Stimulated activated CD4-positive, alpha-beta T cell treated with anti-CD3 and anti-CD28 coated beads, Interleukin-2, amount 100 ng/mL, for 48 hours (primary cell): ENCODE measurements at places on chromosomes 12 and 14.

- no peak for DNase-seq
These were observed 685.9 kb downstream of the DIO2 start for GRCh38 chr14:79525416-79525815.

- DNase-seq: no peak
These were observed 218.9 kb downstream of the MED13L start for GRCh38 chr12:116058574-116058973.

DNA sequence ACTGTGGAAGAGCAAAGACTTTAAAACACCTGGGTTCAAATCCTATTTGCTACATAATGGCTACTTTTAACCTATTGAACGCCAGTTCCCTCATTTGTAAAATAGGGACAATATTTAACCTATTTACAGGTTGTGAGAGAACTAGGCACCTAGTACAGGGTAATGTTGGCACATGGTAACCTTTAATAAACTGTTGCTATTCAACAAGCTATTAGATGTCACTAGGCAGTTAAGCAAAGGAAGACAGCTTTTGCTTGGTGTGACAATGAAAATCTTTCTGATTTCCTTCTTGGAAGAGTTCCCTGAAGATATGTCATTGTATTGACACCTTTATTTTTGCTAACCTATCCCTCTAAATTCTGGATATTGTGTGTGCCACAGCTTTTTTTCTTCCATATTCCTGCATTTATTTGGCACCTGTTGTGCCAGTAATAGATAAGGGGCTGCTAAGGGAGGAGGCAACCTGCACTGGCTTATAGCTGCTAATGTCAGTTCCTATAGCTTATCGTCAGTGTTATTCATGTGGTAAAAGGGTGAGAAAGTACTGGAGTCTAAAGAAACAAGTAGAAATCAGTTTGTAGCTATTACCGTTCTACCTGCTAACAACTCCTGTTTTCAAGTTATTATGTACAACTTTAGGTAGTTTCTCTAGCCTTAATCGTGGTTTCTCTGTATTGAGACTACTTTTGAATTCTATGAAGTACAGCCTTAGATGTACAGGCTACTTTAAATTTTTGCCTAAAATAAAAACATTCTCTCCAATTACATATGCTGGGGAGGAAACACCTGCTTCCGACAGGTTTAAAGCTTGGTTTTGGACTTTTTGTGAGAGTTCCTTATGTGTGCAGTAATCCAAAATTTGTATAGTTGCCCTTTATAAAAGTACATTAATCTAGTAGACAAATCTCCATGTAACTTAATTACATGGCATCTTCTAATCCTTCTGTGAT is 24.3 kb downstream of the HIF1A start:
- no peak for DNase-seq

- DNase-seq: no peak
These were observed 960.3 kb downstream of the VRK1 start for GRCh38 chr14:97757491-97757890.

DNA sequence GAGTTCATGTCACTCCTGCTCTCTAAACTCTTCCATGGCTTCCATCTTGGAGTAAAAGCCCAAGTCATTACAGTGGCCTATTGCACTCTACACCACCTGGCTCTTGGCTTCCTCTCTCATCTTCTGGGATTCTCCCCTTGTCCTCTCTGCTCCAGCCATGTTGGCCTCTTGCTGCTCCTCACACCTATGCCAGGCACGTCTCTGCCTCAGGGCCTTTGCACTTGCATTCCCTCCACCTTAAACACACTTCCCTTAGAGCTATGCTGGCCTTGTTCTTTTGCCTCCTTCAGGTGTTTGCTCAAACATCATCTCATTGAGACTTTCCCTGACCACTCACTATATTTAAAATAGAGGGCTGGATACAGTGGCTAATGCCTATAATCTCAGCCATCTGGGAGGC is 23.3 kb upstream of the RPH3A start:
- DNase-seq: no peak

DNA sequence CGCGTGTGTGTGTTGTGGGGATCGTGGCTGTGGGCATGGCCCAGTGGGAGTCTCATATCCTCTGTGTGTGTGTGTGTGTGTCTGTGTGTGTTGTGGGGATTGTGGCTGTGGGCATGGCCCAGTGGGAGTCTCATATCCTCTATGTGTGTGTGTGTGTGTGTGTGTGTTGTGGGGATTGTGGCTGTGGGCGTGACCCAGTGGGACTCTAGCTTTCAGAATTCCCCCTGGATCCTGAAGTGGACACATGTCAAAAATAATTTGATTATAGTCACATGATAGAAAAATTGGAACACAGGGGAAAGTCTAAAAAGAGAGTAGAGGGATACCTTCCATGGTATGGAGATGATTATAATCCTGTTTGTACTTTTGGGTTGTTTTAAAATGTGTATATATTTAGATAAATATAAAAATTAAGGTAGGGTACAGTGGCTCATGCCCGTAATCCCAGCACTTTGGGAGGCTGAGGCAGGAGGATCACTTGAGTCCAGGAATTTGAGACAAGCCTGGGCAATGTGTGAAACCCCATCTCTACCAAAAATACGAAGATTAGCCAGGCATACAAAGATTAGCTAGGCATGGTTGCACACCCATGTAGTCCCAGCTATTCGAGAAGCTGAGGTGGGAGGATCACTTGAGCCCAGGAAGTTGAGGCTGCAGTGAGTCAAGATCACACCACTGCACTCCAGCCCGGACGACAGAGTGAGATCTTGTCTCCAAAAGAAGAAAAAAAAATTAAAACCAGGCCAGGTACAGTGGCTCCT is 11.0 kb downstream of the PAPLN start:
- DNase-seq: no peak
